ENCODE measurements at places on chromosomes 1 and 21.
A peak's percentile ranks its signal among the peaks of the same experiment; 100 is the strongest.

DNA sequence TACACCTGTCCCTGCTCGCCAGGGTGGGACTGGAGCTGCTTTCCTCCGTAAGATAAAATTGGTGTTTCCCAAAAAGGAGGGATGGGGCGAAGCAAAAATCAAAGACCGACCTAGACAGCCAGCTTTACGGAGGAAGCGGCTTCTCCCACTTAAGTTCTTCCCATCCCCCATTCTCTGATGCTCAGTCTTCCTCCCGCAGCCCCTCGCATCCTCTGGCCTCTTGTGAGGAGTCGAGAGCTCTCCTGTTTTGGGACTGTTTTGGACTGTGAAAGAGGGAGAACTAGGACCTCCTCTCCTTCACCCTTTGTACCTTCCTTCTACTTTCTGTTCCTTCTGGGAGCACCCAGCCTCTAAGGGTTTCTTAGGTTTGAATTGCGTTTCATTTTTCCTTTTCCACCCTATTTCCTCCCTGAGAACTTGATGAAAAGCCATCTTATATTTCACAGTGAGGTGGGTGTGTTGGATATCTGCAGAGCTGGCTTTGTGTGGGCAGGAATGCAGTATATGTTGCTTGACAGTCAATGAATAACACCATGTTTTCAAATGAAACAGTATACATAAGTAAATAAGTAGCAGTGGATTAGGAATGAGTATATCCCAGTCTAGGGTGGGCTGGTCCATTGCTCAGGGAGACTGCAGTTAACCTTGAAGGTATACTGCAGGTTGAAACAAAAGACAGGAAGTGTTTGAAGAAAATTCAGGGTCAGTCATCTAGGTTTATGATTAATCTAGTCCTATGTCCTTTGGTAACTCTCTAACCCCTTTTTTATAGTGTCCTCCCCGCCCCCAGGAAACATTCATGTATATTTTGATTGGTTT is 848 bp downstream of the CTTNBP2NL start:
- DNase-seq = no peak

DNA sequence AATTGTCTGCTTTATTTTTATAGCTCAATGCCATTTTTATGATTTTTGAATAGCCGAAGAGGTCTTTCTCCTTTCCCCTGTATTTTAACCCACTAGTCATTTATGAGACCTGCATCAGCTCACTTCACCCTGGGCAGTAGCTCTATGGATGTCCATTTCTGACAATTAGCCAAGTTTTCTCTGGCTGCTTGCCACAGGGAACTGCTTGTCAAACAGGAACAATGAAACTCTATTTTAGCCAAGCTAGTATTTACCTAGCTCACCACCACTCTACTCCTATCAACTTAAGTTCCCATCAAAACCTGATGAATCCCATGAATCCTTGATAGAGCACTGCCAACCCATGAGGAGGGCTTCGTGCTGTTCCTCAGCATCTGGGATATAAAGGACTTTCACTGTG is 406.7 kb downstream of the RWDD3 start:
- no peak for DNase-seq

DNA sequence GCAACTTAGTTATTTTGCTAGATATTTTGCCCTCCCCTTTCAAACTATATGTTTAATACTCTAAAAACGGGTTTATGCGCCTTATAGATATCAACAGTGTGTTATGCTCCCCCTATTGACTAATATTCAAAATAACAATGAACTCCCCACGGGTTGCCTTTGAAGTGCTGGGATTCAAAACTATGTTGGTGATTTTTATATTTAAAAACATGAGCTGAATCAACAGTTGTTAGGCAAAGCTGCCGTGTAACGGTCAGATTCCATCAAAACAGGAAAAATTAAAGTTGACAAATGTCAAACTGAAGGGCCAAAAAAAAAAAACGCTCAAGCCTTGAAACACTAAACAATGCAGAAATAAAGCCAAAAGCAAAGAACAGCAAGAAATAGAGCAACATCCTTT is 2.5 kb downstream of the TGFBR3 start:
- peak; percentile 69 for DNase-seq

DNA sequence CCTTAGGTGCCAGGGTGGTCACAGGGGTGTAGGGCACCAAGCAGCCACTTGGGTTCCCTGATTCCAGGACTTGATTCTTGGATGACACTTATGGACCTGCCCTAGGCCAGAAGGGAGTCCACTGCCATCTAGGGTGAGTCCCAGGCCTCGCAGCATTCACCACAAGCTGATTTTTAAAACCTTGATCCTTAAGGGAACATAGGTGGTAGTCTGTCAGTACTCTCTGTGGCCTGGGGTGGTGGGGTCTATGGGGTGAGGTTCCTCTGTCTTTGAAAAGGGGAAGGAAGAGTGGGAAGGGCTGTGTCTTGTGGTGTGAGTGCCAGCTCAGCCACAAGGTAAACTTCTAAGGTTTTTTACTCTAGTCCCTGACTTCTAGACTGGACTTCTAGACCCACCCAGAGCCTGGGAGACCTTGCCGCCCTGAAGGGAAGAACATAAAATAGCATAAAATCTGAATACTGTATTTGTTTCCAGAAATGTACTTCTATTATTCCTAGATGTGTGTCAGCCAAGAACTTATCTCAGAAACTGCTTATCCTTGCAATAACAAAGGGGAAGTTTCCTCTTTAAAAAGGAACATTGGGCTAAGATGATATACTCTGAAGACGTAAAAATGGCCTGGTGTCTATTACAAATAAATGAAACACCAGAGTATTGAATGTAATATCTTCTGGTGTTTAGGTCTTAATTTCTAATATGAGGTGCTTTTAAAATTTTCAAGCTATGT is 757.3 kb downstream of the LTN1 start:
- no peak for DNase-seq

DNA sequence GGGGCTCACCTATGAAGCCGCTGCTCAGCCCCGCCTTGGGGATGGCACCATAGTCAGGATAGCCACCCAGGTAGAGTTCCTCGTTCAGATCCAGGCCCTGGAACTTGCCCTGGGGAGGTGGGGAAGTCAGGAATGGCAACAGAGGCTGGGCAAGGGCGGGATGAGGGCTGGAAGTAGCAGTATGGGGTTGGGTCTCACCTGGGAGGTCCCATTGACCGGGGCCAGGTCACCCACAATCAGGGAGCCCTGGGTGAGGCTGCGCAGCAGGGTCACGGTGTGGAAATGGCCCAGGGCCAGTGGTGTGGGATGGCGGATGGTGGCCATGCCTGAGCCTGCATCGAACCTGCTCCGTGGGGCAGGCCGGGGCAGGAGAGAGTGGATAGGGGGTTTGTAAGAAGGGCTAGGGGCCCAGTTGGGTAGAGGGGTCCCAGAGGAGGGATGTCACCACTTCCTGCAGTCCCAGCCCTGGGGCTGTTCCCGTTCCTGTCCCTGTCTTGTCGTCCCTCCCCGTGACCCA is 19.4 kb downstream of the LDLRAD2 start:
- DNase-seq = no peak

DNA sequence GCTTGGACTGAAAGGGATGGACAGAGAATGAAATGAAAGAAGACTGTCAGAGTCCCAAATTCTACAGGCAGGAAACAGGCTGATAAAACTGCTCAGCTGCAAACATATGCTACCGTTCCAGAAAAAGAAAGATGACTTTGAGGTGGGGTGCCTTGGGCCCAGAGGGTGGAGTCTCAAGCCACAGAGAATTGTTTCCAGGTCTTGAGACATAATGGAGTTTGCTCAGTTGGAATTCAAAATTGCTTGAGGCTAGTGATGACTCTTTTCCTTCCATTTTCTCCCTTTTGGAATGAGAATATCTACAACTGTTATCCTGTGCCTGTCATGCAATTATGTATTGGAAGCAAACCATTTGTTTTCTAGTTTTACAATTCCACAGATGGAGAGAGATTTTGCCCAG is 23.6 kb upstream of the PSEN2 start:
- no peak for DNase-seq

DNA sequence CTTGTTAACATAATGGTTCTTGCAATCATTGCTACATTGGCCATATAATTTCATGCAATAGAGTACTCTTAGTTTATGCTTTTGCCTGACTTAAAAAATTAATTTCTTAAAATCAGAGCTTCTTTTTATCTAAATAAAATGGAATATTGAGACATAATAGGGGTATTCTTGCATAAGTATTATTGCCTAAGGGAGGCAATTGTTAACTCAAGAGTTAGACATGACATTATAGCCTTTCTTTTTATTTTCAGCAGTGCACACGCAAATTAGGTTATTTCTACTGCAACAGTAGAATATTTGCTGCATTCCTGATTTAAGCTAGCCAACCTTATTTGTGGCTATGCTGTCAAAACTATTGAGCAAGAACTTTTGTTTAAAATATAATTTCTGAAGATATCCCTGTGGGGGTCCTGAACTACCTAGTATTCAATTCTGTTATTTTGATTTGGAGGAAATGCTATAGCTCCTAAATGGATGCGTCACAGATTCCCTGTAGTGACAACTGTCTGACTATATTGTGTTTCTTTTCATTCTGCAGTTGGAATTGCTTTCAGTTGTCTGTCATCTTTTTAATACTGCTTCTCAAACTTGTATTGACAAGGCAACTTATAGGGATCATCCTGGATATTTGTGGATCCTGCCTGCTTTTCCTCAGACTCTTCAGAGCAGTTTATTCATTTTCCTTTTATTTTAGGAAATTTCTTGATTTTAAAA is 211.0 kb downstream of the PATJ start:
- DNase-seq = no peak

DNA sequence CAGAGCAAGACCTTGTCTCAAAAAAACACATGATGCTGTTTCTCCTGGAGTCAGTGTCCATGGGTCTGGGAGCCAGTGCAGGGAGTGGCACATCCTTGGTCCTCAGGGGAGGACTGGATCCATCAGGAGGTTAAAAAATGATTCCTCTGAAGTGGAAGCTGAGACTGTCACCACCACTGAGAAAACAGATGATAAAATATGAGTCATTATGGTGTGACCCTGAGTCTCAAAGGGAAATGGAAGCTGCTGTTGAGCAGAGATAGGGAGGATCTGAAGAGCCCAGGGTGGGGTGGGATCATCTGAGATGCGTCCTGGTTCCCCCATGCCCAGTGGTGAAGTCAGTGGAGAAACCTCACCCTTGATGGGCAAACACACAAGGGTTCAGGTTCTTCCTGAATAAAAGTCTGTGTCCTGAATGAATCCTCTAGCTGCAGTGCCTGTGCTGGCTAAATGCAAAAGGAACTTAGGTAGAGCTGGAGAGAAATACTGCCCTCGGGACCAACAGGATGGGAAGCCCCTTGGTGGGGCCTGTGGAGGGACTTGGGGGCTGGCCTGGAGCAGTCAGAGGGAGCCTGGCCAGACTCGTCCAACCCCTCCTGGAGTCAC is 61.6 kb upstream of the TENT5B start:
- DNase-seq = no peak

DNA sequence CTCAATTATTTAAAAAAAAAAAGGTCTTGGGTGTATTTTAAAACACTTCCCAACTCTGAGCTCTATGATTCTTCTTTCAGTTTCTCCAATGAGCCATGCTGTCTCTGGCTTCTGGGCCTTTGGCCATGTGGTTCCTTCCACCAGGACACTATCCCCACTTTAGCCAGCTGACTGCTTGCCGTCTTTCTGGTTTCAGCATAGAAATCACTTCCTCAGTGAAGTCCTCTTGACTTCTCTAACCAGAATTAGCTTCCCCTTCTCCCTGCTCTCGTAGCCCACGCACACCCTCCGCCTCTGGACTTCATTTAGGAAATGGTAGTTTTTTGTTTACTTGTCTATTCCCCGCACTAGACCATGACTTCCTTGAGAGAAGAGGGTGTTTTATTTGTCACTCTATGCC is 1.1 kb upstream of the DIO1 start:
- DNase-seq = peak; percentile 16

DNA sequence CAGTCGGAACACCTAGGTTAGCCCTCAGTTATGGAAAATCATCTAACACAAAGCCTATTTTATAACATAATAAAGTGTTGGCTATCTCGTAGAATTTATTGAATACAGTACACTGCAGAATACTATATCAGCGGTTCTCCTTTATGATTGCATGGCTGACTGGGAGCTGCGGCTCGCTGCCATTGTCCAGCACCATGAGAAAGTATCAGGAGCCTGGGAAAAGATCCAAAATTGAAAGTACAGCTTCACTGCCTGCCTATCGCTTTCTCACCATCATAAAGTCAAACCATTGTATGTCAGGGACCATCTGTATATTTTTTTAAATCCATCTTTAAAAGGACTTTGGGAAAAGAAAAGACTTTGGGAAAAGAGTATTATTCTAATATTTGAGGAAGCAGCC is 111.9 kb upstream of the RAVER2 start:
- DNase-seq = no peak

GRCh38 chr1:4045397-4046010 is 145.4 kb upstream of the C1orf174 start:
- DNase-seq = no peak

- no peak for DNase-seq
Measured at GRCh38 chr1:85148524-85149250, 52.1 kb downstream of the SYDE2 start.

- DNase-seq = no peak
Measured at GRCh38 chr1:116493484-116494352, 77.1 kb downstream of the CD58 start.

GRCh38 chr1:103783944-103784377 is 34.3 kb downstream of the AMY1C start:
- DNase-seq = no peak

DNA sequence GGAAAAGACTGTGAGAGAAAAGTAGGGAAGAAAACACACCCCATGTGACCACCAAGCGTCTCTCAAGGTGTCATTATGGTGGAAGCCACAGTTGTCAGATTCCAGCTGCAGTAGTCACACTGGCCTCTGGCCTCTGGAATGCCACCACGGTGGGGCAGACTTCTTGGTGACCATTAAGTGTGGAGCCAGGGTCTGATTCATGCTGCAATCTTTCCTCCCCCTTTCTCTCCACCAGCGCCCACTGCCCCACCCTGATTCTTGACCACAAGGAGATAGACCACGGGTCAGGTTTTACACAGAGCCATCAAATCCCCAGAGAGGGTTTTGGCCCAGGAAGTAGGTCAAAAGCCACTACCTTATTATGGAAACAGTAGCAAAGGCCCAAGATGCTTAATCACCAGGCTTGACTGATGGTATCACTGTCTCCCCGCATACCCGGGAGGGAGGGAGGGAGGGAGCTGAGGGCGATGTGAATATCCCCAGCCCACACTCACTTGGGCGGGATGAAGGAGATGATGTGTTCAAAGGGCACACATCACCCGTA is 52.7 kb upstream of the GRHL3 start:
- DNase-seq = no peak

DNA sequence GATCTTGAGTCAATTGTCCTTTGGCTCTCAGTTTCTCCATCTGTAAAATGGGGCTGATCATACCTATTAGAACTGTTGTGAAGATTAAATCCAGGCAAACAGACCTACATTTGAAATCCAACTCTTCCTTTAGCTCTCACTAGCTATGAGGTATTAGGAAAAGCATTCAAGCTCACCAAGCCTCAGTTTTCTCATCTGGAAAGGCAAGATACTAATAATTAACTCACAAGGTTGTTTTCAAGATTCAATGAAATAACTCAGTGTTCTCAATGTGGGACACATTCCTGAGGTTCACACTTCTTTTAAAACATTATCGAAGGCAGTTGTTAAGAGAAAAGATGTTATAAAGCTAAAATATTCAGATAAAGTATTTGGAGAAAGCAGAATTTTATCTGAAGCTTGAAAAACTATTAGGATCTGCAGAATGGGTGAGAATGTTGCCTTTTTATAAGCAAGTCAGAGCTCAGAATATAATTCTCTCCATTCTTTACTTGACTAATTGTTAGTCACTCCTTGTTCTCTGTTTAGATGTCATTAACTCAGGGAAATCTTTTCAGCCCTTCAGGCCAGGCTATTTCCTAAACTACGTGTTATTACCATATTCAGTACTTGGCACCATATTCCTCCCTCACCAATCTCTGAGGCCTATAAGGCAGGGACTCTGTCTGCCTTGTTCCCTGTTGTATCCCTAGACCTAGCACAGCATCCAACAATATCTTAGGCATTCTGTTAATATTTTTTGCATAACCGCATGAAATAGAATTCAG is 72.0 kb upstream of the VAV3 start:
- no peak for DNase-seq
